Brain microvascular endothelial cell (primary cell): ENCODE measurements at places on chromosomes 1 and 21.

GRCh38 chr1:227883073-227883520 lies 64.6 kb downstream of the WNT9A start:
- no peak for DNase-seq

DNA sequence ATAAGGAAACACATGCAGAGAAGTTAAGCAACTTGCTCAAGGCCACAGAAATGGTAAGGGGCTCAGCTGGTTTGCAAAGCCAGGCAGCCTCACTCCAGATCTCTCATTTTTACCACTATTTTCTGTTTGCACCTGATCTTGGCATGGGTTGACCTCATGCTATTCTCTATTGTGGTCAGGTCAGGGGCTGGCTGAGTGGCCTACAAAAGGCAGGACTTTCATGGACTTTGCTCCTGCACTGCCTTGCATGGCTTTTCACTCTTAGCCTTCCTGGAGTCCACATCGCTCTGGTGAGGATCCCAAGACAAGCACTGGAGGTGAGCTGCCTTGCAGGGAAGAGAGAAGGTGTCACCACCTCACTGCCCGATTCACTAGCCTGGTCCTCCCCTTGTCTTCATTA lies 56.8 kb upstream of the CSF3R start:
- DNase-seq: no peak

DNA sequence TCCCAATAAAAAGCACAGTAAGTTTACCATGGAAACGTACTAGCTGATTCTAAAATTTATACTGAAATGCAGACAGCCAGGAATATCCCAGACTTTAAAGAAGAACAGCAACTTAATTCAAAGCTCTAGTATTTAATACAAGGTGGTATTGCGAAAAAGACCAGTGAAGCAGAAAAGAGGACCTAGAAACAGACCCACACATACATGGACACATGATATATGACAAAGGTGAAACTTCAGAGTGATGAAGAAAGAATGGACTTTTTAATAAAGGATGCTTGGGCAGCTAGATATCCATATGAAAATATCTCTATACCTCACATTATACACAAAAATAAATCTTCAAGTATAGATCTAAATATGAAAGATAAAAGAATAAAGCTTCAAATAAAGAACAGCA lies 62.6 kb downstream of the COP1 start:
- no peak for DNase-seq

DNA sequence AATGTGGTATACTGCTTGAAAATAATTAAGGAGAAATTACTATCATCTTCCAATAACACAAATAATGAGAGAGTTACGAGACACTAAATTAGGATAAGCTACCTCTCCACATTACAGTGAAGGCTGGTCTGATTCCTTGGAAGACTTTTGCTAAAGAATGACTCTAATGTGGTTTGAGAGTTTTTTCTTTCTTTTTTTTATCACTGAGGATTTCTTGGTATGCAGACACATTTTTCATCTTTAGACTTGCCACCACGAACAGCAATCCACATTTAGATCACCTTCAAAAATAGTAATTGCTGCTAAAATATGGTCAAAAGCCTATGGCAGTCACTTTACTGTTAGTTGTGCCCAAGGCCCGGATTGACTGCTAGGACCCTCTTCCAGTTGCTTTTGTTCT lies 16.6 kb upstream of the TMEM35B start:
- DNase-seq: no peak

DNA sequence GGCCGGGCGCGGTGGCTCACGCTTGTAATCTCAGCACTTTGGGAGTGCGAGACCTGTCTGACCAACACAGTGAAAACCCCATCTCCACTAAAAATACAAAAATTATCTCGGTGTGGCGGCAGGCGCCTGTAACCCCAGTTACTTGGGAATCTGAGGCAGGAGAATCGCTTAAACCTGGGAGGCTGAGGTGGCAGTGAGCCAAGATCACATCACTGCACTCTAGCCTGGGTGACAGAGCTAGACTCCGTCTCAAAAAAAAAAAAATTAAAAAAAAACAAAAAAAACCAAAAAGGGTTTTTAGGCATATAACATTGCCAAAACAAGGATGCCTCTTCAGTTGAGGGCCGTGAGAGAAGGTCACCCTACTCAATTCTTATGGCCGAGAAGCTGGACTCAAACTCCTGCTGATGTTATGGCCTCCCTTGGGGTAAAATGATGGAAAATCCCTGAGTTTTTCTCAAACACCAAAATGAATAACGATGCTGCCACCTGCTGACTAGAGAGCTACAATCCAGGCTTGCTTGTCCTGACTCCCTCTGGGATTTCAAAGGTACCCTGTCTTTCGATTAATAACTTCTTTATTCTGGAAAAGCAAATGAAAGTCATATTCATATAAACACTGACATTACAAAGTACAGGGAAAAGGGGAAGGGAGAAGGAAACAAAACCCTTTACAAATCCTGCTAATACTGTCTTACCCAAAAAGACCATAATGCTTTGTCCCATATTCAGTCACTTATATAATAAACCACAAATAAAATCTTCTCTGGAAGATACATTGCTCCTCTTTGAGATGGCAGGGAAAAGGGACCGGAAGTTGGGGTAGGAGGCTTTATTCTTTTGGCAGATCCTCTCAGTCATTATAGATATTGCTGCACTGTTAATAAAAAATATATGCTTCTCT lies 10.7 kb downstream of the RAB42 start:
- peak; percentile 75 for DNase-seq

GRCh38 chr1:4963251-4963650 lies 308.8 kb downstream of the AJAP1 start:
- peak; percentile 74 for DNase-seq

DNA sequence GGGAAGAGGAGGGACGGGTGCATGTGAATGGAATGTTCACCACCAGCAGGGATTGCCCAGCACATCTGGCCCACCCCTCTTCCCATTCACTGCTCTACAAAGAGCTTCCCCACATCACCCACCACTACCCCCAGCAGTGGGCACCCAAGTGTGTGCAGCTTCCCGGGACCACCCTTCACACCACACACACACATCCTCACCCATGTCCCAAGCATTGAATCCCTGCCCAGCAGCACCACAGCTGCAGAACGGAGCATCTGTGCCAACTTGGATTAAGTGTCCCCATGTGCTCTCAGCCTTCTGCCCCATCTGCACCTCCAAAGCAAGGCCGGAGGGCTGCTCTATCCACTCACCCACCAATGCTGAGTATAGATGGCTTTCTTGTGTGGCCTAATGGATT lies 141.4 kb downstream of the PSMG1 start:
- no peak for DNase-seq

- DNase-seq: no peak
Observed at GRCh38 chr1:192493584-192493983, 82.0 kb upstream of the RGS1 start.

- no peak for DNase-seq
Observed at GRCh38 chr1:162823231-162823630, 32.7 kb downstream of the HSD17B7 start.

- DNase-seq: no peak
Observed at GRCh38 chr1:245814651-245815050, 659.9 kb downstream of the KIF26B start.

- DNase-seq: no peak
Observed at GRCh38 chr21:42055425-42055824, 15.7 kb upstream of the UMODL1 start.

DNA sequence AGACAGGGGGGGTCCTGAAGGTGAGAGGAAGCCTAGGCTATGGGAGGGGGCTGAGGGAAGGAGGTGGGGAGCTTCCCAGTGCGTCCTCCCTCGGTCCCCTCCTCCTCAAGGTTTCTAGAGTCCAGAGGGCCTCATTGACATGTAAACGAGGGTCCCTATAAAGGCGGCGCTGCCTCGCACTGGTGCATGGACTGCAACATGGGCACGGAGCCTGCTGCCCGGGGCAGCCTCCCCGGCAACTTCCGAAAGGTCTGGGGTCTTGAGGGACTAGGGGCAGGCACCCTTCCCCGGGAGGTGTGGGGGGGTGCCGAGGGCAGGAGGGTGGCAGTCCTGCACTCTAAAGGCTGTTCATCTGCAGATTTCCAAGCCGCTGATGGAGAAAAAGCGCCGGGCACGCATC lies at the start of gene HES3:
Gene HES3 (plus strand): TSS at position 187 of the 400 bp plus-strand sequence. CDS start 187 bp downstream, at position 374.
- no peak for DNase-seq

DNA sequence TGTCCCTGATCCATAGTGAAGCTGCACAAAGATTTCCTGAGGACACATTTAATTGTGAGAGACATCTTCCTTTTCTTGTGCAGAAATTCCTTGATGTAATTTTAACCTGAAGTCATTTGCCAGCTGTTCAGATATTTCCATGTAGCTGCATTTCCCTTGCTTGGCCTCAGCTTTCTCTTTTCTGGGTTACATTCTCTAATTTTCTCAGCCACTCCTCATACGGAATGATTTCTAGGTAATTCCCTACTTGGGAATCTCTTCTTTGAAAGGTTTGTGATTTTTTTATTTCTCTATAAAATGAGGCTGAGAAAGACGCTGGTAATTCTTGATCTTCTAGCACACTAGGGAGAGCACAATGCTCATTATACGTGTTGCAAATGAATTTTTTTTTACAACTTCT lies 199.0 kb downstream of the PCP4 start:
- DNase-seq: no peak

DNA sequence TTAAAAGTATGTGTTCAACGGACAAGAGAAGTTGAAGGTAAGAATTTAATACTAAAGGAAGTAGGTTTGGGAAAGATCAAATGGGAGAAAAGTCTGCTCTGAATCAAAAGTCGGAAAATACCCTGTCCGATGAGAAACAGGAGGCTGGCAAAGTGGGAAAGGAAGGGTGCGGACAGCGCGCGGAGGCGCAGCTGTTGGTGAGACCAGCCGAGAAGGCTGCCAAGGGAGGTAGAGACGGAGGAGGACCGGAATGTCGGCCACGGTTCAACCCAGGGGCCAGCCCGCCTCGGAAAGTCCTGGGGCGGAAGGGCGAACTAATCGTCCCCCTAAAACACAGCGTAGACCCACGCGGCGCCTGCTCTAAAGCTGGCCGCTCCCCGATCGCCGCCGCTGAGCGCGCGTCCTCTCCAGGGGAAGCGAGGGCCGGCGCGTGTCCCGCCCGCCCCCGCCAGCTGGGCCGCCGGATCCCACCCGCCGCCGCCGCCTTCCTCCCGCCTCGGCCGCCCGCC lies 639 bp upstream of the SPATA1 start:
- DNase-seq: peak; percentile 25

GRCh38 chr1:30329802-30330557 lies 393.4 kb downstream of the MATN1 start:
- DNase-seq: no peak

DNA sequence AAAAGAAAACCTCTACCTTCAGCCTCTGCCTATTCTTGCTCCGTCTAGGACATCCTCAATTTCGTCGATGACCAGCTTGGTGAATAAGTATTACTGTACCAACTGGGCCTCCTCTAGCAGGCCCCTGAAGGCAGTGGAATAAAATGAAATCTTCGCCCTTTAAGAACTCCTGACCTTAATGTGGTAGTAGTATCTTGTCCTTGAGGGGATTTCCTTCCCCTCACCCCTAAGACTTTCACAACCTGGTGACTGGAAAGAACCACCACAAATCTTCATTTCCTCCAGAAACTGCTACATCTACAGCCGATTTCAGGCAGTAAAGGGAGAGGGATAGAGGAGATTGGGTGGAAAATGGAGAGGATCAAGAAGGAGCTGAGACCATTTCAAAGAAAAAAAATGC lies 1.6 kb upstream of the HAX1 start:
- no peak for DNase-seq

GRCh38 chr1:87338566-87338965 lies 9.9 kb downstream of the LMO4 start:
- no peak for DNase-seq

GRCh38 chr21:45039317-45040156 lies 34.8 kb upstream of the ADARB1 start:
- DNase-seq: no peak

- DNase-seq: no peak
Observed at GRCh38 chr1:112992780-112993179, 36.8 kb upstream of the SLC16A1 start.

DNA sequence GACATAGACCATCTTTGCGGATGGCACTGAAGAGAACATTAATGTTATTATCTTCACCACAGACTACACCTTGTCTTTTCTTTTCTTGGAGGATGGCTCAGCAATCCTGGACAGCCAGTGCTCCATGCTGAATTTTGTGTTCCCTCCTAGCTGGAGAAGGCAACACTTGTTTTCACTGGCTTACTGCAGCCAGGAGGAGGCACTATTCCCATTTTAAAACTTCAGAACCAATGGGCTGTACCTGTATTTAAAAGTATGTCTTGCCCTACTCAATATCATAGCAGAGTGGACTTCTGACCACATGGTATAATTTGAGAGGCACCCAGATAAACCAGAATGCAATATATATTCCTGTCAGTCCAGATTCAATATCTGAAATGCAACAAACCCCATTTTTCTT lies 53.3 kb upstream of the POGK start:
- DNase-seq: no peak

GRCh38 chr1:240794046-240794843 lies 182.3 kb upstream of the GREM2 start:
- DNase-seq: no peak

- DNase-seq: no peak
Observed at GRCh38 chr1:43824795-43825194, 108.8 kb upstream of the ARTN start.

GRCh38 chr1:156652131-156652991 lies 10.4 kb downstream of the BCAN start:
- no peak for DNase-seq

DNA sequence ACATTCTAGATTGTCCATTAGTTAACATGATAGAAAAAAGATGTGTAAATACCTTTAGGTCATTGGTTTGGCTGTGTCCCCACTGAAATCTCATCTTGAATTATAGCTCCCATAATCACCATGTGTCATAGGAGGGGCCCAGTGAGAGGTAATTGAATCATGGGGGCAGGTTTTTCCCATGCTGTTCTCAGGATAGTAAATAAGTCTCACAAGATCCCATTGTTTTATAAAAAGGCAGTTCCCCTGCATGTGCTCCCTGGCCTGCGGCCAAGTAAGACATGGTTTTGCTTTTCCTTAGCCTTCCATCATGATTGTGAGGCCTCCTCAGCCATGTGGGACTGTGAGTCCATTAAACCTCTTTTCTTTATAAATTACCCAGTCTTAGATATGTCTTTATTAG lies 32.5 kb upstream of the SLC44A5 start:
- DNase-seq: no peak

GRCh38 chr1:230365723-230366307 lies 60.3 kb downstream of the PGBD5 start:
- no peak for DNase-seq

DNA sequence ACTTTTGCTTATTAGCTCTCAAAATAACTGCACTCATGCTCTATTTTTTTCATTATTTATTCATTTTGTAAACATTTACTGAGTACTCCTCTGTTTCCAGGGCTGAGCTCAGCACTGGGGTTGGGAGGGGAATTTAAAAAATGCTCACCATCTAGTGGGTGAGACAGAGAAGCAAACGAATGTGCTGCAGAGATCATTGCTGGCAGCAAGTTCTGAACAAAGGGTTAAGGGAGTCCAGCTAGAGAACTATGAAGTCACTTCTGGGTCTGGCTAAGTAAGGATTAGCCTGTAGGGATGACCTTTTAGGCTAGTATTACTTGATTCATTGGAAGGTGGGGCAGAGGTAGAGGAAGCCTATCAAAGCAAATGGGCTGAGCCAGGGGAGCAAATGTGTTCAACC lies 99.1 kb upstream of the ZNF644 start:
- no peak for DNase-seq

GRCh38 chr1:51423073-51423821 lies 92.9 kb upstream of the TTC39A start:
- peak; percentile 18 for DNase-seq
